ENCODE measurements at places on chromosomes 3 and 15. TPM values are rescaled to one million over a fixed set of nuclear protein-coding genes. Genes with fewer than 3 reads are reported as not detected.

TRIM42 gene
- not detected for total RNA-seq

ARGFX gene
- total RNA-seq: not detected

CCDC54 gene
- not detected for total RNA-seq

RNU5B-1 gene
- not detected for total RNA-seq

FBXW12 gene
- not detected for total RNA-seq

PRR20G gene
- not detected for total RNA-seq

PROK2 gene
- not detected for total RNA-seq

RBPMS2 gene
- total RNA-seq: 0.22 TPM

MOBP gene
- not detected for total RNA-seq

ZNF774 gene
- total RNA-seq: 1.3 TPM

MKRN3 gene
- 3.9 TPM for total RNA-seq

TRPM1 gene
- not detected for total RNA-seq

Data from placental pericyte (primary cell).